ENCODE measurements at places on chromosomes 6 and 20. TPM values are rescaled to one million over a fixed set of nuclear protein-coding genes. Genes with fewer than 3 reads are reported as not detected.

- no peak overlapping the region for H3K27ac ChIP-seq
- no peaks in the 10 kb centered on the region for H3K27me3 ChIP-seq
- DNase-seq, result no peak
- H3K4me1 ChIP-seq, result no peaks in the 10 kb centered on the region
Observed at GRCh38 chr6:136527831-136528230, 22.4 kb downstream of the MAP7 start.

DNA sequence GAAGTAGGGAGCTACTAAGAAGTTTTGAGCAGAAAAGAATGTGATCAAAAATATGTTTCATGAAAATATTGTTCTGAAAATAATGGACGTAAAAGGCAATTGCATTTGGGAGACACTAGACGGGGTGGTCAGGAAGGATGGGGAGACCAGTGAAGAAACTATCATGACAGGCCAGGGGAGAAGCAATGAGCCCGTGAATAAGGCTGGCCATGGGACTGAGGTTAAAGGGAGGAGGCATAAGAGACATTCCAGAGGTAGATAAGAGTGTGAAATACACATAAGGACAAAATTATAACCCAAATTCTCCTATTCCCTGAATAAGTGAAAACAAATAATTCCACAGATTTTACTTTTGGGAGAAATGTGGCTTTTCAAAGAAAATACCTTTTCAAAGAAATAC is 51.7 kb downstream of the MARCKS start:
- H3K27me3 ChIP-seq, result no peaks in the 10 kb centered on the region
- no peaks in the 10 kb centered on the region for H3K36me3 ChIP-seq
- no peak overlapping the region for H3K4me3 ChIP-seq
- no peak overlapping the region for H3K27ac ChIP-seq
- DNase-seq, result no peak

DNA sequence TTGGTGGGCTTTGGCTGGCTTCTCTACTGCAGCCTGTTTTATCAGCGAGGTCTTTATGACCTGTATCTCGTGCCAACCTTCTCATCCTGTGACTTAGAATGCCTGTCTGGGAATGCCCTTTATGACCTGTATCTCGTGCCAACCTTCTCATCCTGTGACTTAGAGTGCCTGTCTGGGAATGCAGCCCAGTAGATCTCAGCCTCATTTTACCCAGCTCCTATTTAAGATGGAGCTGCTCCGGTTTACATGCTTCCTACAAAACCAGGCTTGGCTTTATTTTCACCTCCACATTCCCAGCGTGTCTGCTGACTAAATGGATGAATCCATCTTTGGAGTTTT is 395.3 kb downstream of the PREX1 start:
- no peaks in the 10 kb centered on the region for H3K36me3 ChIP-seq
- no peaks in the 10 kb centered on the region for H3K4me1 ChIP-seq
- DNase-seq, result no peak
- H3K4me3 ChIP-seq, result no peak overlapping the region
- no peak overlapping the region for H3K27ac ChIP-seq
- no peaks in the 10 kb centered on the region for H3K27me3 ChIP-seq

DNA sequence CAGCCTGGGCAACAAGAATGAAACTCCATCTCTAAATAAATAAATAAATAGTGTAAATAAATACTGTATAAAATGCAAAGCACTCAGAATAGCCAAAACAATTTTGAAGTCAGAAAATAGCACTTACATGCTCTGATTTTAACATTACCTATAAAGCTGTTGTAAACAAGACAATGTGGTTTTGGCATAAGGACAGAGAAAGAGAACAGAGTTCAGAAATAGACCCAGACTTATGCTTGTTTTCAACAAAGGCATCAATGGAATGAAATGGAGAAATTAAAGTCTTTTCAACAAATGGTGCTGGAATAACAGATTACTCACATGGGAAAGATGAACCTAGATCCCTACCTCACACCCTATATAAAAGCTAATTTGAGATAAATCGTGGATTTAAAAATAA is 10.4 kb downstream of the ACAT2 start:
- H3K27ac ChIP-seq, result no peak overlapping the region
- no peaks in the 10 kb centered on the region for H3K4me1 ChIP-seq
- DNase-seq, result no peak
- H3K27me3 ChIP-seq, result no peaks in the 10 kb centered on the region
- peaks cover 4% of the 10 kb centered on the region for H3K36me3 ChIP-seq

- no peaks in the 10 kb centered on the region for H3K36me3 ChIP-seq
- no peak overlapping the region for H3K4me3 ChIP-seq
- no peaks in the 10 kb centered on the region for H3K27me3 ChIP-seq
- DNase-seq, result no peak
- H3K4me1 ChIP-seq, result no peaks in the 10 kb centered on the region
Observed at GRCh38 chr6:35148167-35148741, 7.1 kb upstream of the TCP11 start.

DNA sequence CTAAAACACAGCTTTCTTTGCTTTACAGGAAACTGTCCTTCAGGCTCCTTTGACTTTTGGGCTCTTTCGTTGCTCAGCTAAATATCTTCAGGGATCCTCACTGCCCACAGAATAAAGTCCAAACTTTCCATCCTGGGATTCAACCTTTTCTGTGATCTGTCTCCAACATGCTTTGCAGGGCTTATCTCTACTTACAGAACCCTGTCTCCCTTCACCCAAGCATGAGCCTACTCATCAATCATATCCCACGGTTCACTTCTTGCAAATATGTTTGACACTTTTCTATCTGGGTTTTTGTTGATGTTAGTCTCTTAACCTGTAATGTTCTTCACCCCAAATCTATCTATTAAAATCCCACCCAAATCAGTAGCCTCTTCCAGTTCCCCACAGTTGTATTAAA is 327.3 kb upstream of the RNF24 start:
- no peaks in the 10 kb centered on the region for H3K4me1 ChIP-seq
- H3K27ac ChIP-seq, result no peak overlapping the region

DNA sequence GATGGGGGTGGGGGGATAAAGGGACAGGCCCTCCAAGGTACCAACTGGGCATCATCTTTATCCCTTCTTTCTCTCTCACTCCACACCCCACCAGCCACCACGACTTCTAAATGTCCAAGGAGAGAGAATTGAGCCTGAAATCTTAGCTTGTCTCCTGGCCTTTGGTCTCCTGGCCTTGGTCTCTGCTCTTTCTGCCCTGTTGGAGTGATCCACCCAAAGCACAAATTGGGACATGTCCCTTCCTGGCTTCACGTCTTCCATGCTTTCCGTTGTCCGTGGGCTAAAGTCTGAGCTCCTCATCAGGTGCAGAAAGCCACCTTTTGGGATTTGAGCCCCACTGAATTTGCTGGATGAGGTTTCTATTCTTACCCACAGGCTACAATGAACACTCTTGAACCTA is 8.4 kb downstream of the ADIG start:
- H3K4me1 ChIP-seq, result no peaks in the 10 kb centered on the region
- no peak overlapping the region for H3K4me3 ChIP-seq
- no peak for DNase-seq
- no peak overlapping the region for H3K27ac ChIP-seq
- no peaks in the 10 kb centered on the region for H3K36me3 ChIP-seq
- peaks cover 9% of the 10 kb centered on the region for H3K27me3 ChIP-seq

DNA sequence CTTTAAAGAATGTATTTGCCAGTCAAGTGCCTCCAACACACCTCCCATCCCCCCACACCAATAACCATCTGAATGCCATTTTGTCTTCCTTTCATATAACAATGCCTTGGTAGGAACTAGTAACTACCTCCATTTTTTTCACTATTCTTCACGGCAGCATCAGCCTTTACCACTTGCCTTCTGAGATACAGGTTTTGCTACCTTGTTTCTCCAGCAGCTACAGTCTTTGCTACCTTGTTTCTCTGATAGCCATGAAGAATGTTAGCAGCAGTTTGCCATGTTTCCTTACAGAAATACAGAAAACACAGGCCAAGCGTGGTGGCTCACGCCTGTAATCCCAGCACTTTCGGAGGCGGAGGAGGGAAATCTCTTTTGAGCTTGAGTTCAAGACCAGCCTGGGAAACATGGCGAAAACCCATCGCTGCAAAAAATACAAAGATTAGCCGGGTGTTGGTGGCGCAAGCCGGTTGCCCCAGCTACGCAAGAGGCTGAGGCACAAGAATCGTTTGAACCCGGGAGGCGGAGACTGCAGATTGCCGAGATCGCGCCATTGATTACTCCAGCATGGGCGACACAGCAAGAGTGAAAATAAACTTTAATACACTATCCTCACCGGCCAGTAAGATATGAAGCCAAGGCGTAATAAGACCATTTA is 100.9 kb downstream of the HFE start:
- no peak for DNase-seq
- H3K27me3 ChIP-seq, result peaks cover 18% of the 10 kb centered on the region
- H3K36me3 ChIP-seq, result no peaks in the 10 kb centered on the region
- peak overlapping the region; percentile 54 for H3K4me3 ChIP-seq
- H3K4me1 ChIP-seq, result no peaks in the 10 kb centered on the region

Gene GUCA1A
- not detected for total RNA-seq

Gene NHLRC1
- total RNA-seq, result 4.6 TPM

GRCh38 chr6:28480253-28480932 is 35.2 kb downstream of the GPX6 start:
- no peaks in the 10 kb centered on the region for H3K4me1 ChIP-seq
- H3K27ac ChIP-seq, result no peak overlapping the region
- peaks cover 20% of the 10 kb centered on the region for H3K27me3 ChIP-seq
- DNase-seq, result no peak

DNA sequence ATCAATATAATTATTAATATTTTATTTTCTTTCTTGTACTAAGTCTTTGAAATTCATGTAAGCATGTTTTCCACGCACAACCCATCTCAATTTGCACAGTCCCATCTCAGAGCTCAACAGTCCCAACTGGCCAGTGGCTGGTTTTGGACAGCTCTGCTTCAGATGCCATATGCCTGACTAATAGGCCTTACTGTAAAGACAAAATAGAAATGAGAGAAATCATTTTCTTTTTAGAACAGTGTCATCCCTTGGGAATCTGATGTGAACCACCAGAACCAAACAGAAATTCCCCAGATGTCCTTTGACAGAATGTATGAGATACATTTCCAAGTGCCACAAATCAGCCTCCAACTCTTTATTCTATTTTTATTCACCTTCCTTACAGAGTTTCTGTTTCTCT is 338.9 kb downstream of the ESR1 start:
- no peaks in the 10 kb centered on the region for H3K4me1 ChIP-seq
- no peak overlapping the region for H3K27ac ChIP-seq
- DNase-seq, result no peak
- no peaks in the 10 kb centered on the region for H3K27me3 ChIP-seq
- H3K36me3 ChIP-seq, result no peaks in the 10 kb centered on the region

DNA sequence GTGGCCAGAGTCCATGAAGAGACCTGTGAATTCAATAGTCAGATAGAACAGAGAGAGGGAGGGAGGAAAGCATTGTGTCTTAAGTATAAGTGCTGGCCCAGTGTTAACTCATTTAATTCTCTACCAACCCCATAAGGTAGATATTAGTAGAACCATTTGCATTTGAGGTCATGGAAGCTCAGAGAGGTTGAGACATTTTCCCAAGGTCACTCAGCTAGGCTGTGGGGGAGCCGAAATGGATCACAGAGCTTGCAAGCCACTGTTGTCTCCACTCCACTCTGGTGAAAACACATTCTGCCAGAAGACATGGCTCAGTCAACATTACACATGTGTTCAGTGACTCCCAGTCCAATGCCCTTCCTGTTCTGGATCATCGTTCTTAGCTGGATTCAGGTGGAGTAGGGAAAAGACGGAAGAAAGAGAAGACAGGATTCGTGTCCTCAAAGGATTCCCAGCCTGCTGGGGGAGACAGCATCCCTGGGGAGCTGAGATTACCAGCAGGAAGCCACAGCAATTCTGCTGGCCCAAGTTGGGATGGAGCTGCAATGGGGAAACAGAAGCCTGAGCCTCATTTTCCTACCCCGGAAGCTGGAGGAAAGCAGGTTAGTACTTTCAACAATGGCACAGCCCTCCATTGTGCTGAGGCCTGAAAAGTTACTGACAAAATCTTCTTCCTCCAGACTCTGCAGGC is 27.0 kb upstream of the MDGA1 start:
- H3K27ac ChIP-seq, result no peak overlapping the region
- H3K36me3 ChIP-seq, result no peaks in the 10 kb centered on the region
- no peak for DNase-seq
- H3K4me3 ChIP-seq, result no peak overlapping the region

GRCh38 chr6:168739381-168739780 is 298.4 kb downstream of the SMOC2 start:
- H3K4me1 ChIP-seq, result no peaks in the 10 kb centered on the region
- no peak overlapping the region for H3K27ac ChIP-seq
- DNase-seq, result no peak
- no peak overlapping the region for H3K4me3 ChIP-seq

GRCh38 chr6:80642452-80642851 is 536.0 kb downstream of the BCKDHB start:
- H3K4me3 ChIP-seq, result no peak overlapping the region
- H3K27ac ChIP-seq, result no peak overlapping the region
- DNase-seq, result no peak

DNA sequence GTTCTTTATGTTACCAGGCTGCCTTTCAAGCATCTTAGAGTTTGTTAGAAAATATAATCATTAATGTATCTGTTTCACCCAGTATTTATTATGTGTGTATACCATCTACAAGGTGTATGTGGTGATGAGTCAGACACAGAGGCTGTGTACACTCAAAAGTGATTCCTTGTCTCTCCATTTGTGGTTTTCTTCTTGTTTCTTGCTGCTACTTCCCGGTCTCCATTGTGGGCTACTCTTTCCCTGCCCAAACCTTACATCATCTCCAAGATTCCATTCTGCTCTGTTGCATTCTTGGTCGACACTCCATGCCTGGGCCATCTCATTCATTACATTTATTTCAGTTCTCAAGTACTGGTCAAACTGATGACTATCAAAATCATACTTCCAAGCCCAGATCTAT is 182.2 kb upstream of the STXBP5 start:
- H3K27ac ChIP-seq, result no peak overlapping the region
- H3K4me3 ChIP-seq, result no peak overlapping the region
- no peaks in the 10 kb centered on the region for H3K27me3 ChIP-seq
- DNase-seq, result no peak
- H3K36me3 ChIP-seq, result no peaks in the 10 kb centered on the region
- no peaks in the 10 kb centered on the region for H3K4me1 ChIP-seq

- H3K27me3 ChIP-seq, result no peaks in the 10 kb centered on the region
- H3K4me1 ChIP-seq, result peaks cover 8% of the 10 kb centered on the region
- no peak overlapping the region for H3K27ac ChIP-seq
- no peaks in the 10 kb centered on the region for H3K36me3 ChIP-seq
- DNase-seq, result no peak
- H3K4me3 ChIP-seq, result no peak overlapping the region
Observed at GRCh38 chr6:37785663-37786270, 33.8 kb upstream of the ZFAND3 start.

Gene ENPP1
- 15.7 TPM for total RNA-seq

Measured in tibial nerve (tissue), 4 donors.